ENCODE measurements at places on chromosomes 7 and 10.

GRCh38 chr7:81469869-81470723 lies 299.8 kb downstream of the HGF start:
- peak; percentile 83 for DNase-seq

DNA sequence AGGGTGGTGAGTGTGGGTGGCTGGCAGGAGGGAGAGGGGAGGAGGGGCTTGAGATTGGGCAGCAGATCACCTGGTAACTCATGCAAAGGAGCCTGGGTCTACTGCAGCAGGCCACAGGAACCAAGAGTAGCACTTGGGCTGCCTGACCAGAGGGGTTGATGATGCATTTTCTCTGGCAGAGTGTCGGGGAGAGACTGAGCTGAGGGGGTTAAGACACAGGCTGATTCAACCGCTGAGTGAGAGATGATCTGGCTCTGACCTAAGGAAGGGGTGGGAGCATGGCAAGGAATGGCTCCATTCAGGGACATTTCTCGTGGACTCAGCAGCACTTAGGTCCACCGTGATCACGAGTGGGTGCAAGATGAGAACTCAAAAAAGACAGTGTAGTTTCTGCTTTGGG lies 115.5 kb upstream of the STK17A start:
- no peak for DNase-seq

GRCh38 chr7:30800785-30801252 lies 29.6 kb downstream of the MINDY4 start:
- peak; percentile 39 for DNase-seq

DNA sequence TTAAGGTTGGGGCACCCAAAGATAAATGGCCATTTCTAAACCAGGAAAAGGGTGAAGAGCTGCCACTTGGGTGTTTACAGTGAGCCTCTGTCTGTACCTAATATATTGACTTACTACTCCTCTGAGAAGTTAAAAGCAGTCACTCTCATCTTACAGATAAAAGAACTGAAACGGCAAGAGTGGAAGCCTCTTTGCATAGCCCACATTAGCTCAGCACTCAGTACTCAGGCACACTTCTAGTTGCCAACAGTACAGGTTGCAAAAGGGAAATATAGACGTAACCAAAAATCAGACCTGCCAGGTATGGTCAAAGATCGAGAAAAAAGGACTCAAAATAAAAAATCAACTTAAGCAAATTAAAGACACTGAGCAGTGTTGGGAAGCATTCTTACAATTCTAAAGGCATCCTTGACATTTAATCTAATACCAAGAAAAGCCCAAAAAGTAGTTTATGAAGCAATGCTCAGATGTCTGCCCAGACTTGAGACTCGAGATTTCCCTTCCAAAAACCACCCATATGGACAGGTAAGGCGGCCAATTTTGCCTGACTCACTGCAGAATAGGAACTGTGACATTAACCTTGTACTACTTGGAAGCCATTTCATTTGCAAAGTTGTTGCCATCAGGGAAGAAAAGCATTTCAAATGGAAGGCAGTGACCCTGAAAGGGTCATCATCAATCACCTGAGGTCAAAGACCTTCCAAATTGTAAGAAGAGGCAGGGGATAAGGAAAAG lies 139.3 kb downstream of the SLC25A13 start:
- DNase-seq = no peak

- DNase-seq = no peak
Measured at GRCh38 chr10:86411281-86411841, 44.8 kb upstream of the GRID1 start.

DNA sequence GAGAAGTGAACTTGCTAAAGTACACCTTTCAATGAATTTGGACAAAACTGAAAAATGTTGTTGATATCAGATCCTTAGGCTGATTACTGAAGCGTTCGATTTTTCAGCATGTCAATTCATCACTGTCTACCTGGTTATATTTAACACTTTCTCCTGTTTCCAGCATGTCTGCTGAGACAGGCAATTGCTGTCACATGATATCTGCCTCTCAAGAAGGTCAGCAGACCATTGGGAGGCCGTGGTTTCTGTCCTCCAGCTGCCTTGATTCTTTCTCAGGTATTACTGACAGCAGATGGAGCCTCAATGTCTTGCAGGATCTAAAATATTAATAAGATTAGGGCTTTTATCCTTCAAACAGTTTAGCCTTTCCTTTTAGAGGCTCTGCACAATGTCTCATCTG lies 127.5 kb downstream of the SNX10 start:
- DNase-seq = no peak

DNA sequence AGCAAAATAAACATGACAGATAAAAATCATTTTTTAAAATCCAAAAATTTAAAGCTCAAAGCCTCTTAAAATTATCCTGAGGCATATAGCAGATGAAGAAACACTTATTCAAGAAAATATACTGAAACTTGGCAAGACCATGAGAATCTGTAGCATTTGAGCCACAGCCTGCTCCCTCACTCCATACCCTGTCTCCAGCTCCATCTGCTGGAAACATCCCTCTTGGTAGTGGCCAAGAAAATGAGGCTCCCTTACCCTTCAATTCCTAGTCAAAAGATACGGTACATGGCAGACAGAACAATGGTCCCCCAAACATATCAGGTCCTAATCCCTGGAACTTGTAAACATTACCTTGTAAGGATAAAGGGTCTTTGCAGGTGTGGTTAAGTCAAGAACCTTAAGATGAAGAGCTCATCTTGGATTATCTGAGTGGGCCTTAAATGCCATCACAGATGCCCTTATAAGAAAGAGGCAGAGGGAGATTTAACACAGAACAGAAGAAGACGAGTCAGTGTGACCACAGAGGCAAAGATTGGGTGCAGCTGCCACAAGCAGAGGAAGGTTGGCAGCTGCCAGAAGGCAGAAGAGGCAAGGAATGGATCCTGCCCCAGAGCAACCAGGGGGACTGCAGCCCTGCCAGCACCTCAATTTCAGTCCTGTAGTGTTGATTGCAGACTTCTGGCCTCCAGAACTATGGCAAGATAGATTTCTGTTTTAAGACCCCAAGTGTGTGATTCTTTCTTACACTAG lies 149.4 kb downstream of the ZNF248 start:
- DNase-seq = no peak

DNA sequence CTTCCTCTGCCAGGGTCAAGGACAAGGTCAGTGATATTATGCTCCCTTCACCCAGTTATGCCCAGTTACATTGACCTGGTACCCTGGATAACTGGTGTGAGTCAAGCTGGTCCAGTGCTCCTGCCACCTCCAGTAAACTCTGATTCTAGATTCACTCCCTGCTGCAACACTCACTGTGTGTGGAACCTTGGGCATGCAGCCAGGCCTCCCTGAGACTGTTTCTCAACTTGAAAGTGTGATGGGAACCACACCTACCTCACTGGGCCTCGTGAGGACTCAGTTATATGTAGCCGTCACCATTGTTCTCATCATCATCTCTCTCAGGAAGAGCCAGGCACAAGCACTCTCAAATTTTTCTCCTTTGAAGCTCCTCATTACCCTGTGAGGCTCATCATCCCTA lies 935 bp upstream of the ZNF736 start:
- DNase-seq = no peak

GRCh38 chr7:115221456-115221855 lies 299.6 kb downstream of the MDFIC start:
- DNase-seq = no peak

GRCh38 chr7:24313777-24314176 lies 29.8 kb downstream of the NPY start:
- DNase-seq = no peak

- DNase-seq = no peak
Measured at GRCh38 chr7:101393865-101394264, 31.2 kb downstream of the COL26A1 start.

DNA sequence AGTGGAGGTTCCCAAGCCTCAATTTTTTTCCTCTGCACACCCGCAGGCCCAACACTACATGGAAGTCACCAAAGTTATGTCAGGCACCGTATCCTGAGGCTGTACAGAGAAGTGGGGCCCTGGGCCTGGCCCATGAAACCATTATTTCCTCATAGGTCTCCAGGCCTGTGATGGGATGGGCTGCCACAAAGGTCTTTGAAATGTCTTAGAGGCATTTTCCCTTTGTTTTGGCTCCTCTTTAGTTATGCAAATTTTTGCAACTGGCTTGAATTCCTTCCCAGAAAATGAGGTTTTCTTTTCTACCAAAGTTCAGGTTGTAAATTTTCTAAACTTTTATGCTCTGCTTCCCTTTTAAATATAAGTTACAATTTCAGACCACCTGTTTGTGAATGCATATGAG lies 365.2 kb downstream of the HGF start:
- peak; percentile 44 for DNase-seq

- DNase-seq = no peak
Measured at GRCh38 chr7:80272560-80273239, 138.1 kb downstream of the GNAI1 start.

DNA sequence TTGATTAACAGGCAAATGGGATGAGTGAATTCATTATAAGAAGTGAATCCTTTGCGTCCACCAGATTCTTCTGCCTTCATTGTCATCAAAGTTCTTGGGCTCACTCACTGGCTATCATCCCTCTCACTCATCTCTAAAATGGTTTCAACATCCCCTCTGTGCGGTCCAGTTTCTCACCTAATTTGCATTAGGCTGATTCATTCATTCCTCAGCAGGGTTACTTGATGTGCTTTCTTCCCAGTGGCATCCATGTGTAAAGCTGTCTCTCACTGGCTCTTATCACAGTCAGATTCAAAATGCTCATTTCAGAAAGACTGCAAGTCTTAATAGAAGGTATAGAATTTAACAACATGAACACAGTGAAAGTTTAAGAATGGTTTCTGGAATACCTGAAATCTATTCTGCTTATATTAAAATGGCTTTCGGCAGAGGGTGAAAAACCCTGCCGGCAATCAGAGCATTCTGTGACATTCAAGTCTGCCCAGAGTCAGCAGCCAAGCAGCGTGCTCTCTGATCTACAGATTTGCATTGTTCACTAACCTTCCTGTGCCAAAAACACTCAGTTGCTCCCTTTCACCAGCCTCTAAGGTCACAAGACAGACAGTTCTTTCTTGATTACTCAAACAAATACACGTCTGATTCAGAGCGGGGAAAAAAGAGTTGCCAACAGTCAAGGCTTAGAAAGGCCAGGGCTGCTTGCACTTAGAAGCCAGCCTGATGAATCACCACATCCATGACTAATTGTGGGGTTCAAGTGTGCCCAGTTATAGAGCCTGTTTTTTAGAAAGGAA lies 106.7 kb downstream of the TES start:
- no peak for DNase-seq

GRCh38 chr10:70135046-70135445 lies 2.4 kb upstream of the AIFM2 start:
- DNase-seq = no peak

- DNase-seq = no peak
Measured at GRCh38 chr10:118624747-118625146, 29.3 kb upstream of the PRLHR start.

- peak; percentile 41 for DNase-seq
Measured at GRCh38 chr10:27783660-27784059, 38.0 kb upstream of the MKX start.

- no peak for DNase-seq
Measured at GRCh38 chr7:1357601-1358271, 101.5 kb downstream of the MICALL2 start.

DNA sequence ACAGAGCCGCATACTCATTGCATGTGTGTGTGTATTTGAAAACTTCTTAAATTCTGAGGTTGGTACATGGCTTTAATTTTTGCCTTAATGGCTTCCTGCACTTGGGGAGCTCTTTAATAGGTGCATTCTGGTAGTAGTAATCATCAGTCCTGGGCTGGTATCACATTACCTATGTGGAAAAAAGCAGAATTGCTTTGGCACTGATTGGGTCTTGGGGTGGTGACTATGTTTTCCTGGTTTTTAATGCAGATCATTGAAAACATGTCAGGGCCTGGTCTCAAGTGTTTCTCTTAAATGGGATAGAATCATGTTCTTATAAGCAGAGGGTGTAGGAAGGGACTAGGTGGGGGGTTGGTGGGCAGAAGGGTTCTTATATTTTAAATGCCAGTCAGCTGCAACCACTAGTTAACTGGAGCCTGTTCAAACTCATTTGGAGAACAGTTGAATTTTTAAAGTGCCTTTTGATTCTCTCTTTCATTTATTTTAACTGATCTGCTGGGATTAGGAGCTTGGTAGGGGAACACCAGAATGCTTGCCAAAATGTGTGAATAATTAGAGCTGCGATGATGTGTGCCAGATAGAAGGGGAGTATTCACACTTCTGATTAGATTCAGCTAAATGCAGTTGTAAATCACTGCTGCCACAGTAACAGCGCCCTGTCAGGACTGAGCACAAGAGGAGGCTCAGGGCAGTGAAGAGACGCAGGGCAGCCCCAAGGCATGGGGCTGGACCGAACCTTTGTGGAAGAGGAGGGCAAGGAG lies 633.5 kb upstream of the GALNT17 start:
- DNase-seq = no peak

- no peak for DNase-seq
Measured at GRCh38 chr10:56318816-56319215, 42.2 kb downstream of the ZWINT start.

GRCh38 chr7:37149051-37149772 lies 299.5 kb downstream of the ELMO1 start:
- no peak for DNase-seq

DNA sequence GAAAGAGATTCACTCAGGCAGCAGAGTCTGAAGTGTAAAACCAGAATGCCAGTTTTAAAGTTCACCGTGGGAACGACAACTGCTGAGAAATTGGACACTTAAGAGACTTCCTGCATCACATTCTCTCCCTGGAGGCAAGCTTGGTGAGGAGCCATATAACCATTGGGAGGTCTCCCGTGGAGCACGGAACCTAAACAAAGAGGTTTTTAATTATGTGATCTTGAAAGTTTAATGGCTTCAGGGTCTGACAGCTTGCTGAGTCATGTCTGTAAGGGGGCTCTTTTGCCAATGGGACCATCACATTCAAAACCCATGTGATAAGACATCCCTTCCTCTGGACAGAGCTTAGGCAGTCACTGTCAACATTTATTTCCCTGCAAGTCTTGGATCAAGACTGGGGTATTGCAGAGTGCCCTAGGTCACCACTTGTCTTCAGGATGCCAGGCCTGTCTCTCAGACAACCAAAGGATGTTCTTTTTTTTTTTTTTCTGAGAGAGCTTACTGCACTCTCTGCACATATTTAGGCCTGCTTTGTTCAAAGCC lies 674.4 kb downstream of the TYW1 start:
- DNase-seq = no peak

DNA sequence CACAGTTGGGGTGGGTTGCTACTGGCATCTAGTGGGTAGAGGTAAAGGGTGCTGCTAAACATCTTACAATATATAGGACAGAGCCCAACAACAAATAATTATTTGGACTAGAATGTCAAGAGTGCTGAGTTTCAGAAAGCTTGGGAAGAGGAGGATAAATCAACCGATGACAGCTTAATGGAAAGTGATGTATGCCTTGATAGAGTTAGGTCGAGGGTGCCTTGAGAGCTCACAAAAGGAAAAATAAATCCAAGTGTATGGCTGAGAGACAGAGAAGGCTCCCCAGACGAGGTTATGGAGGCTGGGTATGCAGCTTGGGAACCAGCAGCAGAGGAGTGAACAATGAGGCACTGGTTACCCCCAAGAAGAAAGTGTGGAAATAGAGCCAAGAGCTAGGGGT lies 211.1 kb downstream of the HDAC9 start:
- DNase-seq = no peak

- no peak for DNase-seq
Measured at GRCh38 chr10:71829171-71829570, 21.9 kb downstream of the PSAP start.

- no peak for DNase-seq
Measured at GRCh38 chr10:112775381-112775780, 174.7 kb upstream of the TCF7L2 start.
